ENCODE measurements at places on chromosomes 1 and 21. TPM values are rescaled to one million over a fixed set of nuclear protein-coding genes. Genes with fewer than 3 reads are reported as not detected.

The CDCA8 gene
- 12.6 TPM for total RNA-seq

- DNase-seq = no peak
Observed at GRCh38 chr1:2894381-2895041, 93.0 kb upstream of the TTC34 start.

GRCh38 chr1:169484683-169485430, 887 bp downstream of the SLC19A2 start:
- peak; percentile 62 for DNase-seq

The KCNE1 gene
- total RNA-seq = 0.19 TPM
